ENCODE measurements at places on chromosomes 5 and 9.

GRCh38 chr5:110376281-110376951 lies 350.1 kb downstream of the TMEM232 start:
- no peak for DNase-seq

DNA sequence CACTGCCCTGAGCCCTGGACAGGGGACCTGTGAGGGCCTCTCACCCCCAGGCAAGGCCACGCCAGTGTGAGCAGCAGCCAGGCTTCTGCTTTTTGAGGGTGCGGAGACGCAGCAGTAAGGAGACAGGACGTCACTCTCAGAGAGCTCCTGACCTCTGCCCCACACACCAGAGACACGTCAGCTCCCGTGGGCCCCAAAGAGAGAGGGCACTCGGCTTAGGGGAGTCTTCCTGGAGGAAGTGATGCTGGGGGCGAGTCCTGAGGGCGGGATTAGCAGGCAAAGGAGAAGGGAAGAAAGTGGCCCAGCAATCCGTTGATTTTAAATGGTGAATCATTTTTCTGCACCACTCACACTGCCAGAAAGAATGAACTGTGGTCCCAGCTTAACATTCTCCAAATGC lies 24.0 kb upstream of the SLC9A3 start:
- DNase-seq = no peak

GRCh38 chr5:122264610-122265009 lies 47.4 kb upstream of the SNCAIP start:
- no peak for DNase-seq

DNA sequence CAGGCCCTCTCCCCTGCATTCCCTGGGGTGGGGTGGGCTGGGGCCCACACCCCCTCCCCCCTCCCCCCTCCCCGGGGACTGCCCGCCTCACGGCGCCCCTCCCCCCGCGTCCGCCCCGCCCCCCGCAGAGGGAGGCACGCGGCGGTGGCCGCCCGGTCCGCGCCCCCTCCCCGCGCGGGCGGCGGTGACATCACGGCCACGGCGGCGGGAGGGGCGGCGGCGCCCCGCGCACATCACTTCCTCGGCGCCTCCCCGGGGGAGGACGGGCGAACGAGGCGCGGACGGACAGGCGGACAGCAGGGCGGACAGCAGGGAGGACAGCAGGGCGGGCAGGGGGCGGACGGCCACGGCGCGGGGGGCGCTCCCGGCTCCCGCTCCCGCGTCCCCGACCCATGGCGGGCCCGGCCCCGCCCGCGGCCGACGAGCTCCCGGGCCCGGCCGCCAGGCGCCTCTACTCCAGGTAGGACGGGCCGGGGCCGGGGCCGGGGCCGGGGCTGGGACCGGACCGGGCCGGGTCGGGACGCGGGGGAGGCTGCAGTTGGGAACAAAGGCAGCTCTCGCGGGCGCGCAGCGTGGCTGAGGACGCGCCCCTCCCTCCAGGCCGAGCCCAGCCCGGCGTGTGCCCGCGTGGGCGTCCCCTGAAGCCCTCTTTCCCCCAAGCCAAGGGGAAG lies at the start of gene GPSM1:
GPSM1 (plus strand) TSS at position 236 of the 671 bp plus-strand sequence; CDS start at position 393, 157 bp downstream.
- no peak for DNase-seq

GRCh38 chr9:73402081-73403028 lies 250.7 kb downstream of the ANXA1 start:
- no peak for DNase-seq

DNA sequence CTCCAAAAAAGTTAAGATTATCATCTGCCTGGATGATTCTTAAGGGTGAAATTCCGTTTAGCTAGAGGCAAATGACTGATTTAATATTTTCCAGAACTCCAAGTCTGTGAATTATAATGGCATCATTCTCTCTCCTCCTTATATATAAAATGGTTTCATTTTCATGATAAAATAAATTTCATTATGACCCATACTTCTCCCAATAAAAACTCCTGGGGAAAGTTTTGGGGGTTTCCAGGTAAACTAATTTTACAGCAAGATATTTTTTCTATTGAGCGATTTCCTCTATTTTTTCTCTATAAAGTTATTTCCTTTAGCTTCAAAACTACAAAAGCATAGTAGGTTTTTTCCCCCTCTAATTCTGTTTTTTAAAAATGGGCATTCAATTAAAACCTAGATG lies 7.6 kb upstream of the OTULIN start:
- DNase-seq = no peak

GRCh38 chr9:72949918-72950325 lies 2.9 kb downstream of the ALDH1A1 start:
- no peak for DNase-seq

GRCh38 chr5:17172791-17173190 lies 44.6 kb upstream of the BASP1 start:
- no peak for DNase-seq

DNA sequence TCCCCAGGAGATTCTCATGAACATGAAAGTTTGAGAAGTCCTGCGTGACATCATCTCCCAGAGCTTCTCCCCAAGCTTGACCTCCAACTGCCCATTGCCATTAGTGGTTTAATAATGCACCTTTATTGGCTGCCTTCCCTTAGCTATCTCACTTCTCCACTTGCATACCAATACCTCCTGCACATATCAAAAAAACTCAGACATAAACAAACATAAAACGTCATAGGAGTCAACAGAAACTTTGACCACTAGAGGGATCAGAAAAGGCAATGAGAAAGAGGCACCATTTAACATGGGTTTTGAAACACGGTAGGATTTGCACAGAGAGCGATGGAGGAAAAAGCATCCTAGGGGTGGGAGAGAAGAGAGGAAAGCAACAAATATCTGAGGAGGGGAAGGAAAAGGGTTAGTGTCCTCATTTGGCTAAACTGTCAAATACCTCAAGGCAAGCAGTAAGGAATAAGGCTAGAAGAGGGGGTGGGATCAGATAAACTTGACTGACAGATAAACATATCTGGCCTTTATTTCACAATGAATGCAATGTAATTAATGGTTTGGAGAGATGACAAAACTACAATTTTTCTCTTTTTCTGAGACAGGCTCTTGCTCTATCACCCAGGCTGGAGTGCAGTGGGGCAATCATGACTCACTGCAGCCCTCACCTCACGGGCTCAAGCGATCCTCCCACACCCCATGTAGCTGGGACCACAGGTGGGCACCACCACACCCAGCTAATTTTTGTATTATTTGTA lies 27.0 kb downstream of the GNAQ start:
- DNase-seq = no peak

DNA sequence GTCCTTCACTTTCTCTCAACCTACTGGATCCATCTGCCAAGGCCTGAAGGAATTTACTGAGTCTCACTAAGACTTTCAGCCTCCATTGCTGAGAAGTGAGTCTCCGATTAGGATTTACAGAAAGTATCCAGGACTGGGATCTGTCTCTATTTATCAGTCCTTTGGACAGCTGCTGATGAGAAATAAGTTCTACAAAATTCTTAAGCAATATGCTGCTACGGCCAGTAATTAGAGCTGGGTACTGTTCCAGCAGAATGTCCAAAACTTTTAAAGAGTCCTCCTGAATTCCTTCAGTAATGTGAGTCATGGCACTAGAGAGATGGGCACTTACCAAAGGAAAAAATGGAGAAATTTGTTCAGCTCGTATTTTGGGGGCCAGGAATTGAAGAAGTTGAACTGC lies 5.9 kb downstream of the TEX10 start:
- DNase-seq = no peak
